ENCODE measurements at places on chromosomes 12 and 14.

DNA sequence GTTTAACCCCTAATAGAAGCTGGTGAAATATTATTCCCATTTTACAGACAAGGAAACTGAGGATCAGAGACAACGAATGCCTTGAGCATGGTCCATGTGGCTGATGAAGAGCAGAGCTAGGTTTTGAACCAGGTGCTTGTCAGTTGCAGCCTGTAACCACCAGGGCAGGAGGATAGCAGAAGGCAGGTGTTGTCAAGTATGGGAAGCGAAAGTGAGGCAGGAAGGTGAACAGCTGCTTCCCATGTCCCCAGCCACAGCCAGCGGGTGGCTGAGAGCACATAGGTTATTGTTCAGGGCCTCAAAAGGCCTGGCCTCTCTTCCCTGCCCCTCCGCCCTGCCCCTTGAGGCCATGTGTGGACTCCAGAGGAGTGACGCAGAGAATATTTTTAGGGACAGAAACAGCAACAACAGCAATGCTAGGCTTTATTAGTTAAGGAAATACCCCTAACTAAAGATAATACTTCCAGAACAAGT lies 39.6 kb downstream of the IQSEC3 start:
- peak; percentile 6 for DNase-seq

DNA sequence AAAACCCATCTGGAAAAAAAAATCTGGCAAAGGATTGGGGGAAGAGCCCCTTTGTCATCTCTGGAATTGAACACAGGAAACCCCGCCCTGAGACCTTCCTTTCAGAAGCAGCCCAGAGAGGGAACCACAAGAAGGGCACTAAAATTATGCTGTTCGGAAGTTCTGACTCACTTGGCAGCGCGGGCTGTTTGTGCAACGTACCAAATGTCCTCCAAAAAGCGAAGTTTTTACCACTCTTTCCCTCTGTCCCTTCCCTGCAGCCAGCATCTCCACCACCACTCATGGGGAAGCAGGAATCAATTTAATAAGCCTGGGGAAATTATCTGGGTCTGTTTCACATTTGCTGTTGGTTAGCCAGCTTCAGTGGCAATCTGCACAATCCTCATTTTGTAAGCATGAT lies 3.2 kb upstream of the SYNE3 start:
- peak; percentile 83 for DNase-seq

DNA sequence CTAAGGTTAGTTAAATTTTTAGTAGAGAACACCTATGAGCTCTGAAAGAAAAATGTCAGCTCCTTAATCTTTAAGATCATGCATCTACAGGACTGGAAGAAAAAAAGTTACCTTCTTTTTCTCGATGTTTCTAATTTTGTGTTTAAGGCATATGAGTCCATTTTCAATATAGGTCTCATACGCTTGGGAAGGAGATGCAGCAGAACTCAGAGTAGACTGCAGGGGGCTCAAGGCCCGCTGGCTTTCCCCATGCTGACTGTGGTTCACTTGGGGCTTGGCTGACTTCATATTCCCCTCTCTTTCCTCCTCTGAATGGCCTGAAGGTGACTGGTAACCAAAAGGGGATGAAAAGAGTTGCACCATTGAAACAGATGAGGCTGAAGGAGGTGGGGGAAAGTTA lies 1.5 kb downstream of the CAPRIN2 start:
- peak; percentile 40 for DNase-seq

- no peak for DNase-seq
Measured at GRCh38 chr12:44574586-44574985, 301.5 kb downstream of the NELL2 start.

GRCh38 chr12:19872621-19873540 lies 433.6 kb downstream of the AEBP2 start:
- DNase-seq: no peak

DNA sequence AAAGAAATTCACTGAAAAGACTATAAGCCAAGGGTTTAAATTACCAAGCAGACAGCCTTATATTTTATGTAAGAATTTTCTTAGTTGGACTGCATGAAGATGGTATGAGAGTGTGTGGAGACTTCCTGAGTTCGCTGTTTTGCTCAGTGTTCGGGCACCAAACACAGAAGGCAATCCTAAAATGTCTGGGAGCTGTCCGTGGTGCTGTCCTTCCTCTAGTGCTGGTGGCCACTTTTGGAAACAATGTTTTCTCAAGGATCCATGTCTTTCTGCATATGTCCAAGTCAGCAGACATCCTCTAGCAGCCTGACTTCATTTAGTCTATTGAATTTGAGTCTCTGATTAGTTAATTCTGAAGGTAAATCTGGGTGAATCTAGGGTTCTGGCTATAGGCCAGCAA lies 135.8 kb downstream of the SLC8A3 start:
- peak; percentile 31 for DNase-seq

- DNase-seq: no peak
Measured at GRCh38 chr14:76581592-76581991, 179.7 kb upstream of the VASH1 start.

DNA sequence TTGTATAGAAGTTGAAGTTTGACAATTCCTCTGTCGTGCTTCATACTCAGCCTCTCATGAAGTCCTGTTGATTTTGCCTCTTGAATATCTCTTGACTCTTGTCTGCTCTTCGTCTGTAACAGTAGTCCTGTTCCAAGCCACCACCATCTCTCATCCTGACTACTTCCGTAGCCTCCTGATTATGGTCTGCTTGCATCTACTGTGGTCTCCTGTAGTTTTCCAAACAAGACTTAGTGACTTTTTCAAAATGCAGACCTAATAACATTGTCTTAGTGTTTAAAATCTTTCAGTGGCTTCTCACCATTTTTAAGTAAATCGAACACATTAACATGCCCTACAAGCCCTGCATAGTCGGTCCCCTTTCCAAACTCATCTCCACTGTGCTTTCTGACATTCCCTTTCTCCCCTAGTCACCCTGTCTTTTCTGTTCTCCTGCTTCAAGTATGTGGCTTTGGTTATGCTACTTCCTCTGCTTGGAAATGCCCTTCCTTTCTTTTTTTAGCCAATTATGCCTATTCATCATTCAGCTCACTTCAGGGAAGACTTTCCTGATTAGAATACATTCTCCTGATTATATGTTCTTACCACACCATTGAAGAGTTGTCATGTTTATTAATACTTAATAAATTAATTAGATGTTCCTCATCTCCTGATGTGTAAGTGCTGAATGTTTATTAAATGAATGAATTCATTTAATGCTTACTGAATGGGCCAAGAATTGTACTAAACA lies 2.0 kb downstream of the SCYL2 start:
- no peak for DNase-seq

DNA sequence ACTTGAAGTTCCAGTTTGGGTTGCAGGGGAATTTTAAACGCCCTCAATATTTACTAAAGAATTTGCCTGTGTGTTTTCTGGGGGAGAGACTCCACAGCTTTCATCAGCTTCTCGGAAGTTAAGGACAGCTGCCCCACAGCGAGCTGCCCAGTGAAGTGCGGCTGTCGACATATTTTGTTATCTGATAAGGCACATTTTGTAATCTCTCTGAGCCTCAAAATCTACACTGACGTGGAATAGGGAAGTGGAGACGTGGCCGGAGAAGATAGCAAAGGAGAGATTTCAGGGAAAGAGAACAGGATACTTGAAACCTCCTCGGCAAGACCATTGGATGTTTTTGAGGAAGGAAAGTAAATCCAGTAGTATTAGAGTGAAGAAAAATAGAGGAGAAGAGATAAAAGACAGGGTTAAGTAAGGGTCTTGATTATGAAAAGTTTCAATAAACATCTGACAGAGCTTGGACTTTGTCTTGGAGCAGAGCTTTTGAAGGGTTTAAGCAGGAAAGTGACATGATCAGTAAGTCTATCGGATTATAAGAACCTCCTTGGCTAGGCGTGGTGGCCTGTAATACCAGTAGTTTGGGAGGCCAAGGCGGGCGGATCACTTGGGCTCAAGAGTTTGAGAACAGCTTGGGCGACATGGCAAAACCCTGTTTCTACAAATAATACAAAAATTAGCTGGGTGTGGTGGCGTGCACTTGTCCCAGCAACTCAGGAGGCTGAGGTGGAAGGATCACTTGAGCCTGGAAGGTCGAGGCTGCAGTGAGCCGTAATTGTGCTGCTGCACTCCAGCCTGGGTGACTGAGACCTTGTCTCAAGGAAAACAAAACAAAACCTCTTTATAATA lies 1.1 kb downstream of the POLR3B start:
- DNase-seq: peak; percentile 70

- no peak for DNase-seq
Measured at GRCh38 chr12:104756901-104757300, 201.2 kb downstream of the SLC41A2 start.

- DNase-seq: peak; percentile 8
Measured at GRCh38 chr14:77498120-77498979, at the start of gene ISM2. Gene ISM2 (minus strand): TSS chr14:77498816. CDS start chr14:77498793, 23 bp downstream.

DNA sequence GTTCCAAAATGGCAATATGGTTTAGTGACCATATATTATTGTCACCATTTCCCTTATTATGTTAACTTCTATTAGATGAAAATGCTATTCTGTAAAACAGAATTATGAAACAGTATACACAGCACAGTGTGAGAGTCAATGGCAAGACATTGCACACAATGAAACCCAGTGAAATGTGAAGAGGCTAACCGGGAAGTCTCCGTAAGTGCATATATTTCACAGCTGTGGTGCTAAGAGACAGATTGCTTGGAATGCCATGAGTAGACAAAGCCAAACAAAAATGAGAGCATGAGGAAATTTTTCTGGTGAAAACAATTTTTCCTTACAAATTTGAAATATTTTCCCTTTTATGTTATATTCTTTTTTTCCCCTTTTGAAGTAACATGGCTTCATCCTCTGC lies 49.4 kb downstream of the DYRK2 start:
- peak; percentile 55 for DNase-seq

GRCh38 chr14:88439088-88439487 lies 53.6 kb downstream of the SPATA7 start:
- DNase-seq: no peak

- DNase-seq: peak; percentile 68
Measured at GRCh38 chr14:104749111-104749649, 3.8 kb upstream of the SIVA1 start.
